Amniotic epithelial cell (primary cell): ENCODE measurements at places on chromosomes 7 and 10.

- no peak for DNase-seq
Observed at GRCh38 chr7:571718-572415, 52.2 kb upstream of the PDGFA start.

- DNase-seq, result no peak
Observed at GRCh38 chr10:107545717-107546116, 381.2 kb upstream of the SORCS1 start.

GRCh38 chr10:3486346-3487065, 298.5 kb downstream of the KLF6 start:
- peak; percentile 71 for DNase-seq

DNA sequence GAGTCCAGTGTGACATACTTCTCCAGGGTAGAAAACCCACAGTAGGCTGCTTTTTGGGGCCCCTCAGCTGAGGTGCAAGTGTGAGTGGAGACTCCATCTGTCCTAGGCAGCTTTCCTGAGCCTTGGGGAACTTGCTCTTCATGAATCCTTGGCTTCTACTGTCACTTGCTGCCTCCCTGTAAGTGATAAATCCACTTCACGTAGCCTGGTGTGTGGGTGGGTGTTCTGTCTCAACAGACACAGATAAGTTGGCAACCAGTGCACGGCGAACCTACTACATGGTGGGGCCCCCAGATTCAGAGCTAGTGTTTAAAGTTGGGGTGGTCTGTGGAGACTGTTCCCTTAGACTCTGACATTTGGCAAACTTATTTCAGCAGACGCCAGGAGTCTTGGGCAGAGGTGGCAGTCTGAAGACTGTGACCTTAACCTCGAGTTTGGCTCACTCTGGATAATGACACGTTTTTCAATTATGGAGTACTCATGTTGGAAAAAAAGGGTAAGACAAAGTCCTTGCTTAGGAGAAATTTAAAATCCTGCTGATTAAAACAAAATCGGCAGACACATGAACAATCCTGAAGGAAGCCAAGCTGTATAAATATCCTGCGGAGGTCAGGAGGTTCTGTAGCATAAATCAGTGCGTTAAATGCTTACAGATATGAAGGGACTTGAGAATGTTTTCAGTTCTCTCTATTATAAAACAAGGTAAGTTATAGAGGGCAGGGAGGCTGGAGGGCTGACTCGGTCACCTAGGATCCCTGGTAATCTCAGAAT, 376.9 kb downstream of the PHTF2 start:
- DNase-seq, result no peak

- DNase-seq, result peak; percentile 7
Observed at GRCh38 chr10:97007417-97007816, 175.3 kb downstream of the LCOR start.

- DNase-seq, result peak; percentile 31
Observed at GRCh38 chr7:40000734-40001315, 50.8 kb downstream of the CDK13 start.

DNA sequence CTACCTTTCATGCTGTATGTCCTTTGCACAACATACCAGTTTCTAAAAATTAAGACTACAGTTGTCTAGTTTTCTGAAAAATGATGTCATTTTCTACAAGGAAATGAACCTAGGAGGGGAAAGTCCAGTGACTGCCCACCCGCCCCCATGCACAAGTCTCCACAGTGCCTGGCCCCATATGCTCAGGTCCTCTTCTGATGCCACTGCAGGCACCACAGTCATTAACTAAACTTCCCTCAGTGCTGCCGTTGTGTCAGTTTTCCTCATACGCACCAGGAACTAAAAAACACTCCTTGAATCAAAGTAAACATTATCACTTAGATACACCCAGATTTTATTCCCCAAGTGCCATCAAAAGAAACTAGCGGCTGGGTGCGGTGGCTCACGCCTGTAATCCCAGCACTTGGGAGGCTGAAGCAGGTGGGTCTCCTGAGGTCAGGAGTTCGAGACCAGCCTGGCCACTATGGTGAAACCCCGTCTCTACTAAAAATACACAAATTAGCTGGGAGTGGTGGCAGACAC, 6.9 kb upstream of the TNS3 start:
- no peak for DNase-seq

GRCh38 chr10:112678581-112678980, 231.6 kb downstream of the VTI1A start:
- DNase-seq, result no peak

GRCh38 chr7:132023466-132023865, 467.0 kb upstream of the PODXL start:
- DNase-seq, result no peak

- DNase-seq, result peak; percentile 95
Observed at GRCh38 chr7:24862461-24862860, 105.2 kb upstream of the GSDME start.

DNA sequence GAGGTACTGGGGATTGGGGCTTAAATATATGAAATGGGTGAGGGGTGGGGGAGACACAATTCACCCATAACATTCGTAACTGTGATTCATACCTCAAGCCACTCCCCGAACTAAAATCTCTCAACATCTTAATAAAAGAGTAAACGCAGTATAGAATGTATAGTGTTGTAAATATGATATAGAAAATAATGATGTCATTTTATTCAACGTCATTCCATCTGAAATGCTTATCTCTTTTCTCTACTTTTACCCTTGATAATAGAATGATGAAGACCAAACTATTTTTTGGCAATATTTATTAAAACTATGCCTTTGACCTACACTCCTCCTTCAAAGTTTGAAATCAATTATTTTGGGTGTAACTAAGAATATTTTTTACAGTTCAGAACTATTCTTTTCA, 36.4 kb downstream of the FRA10AC1 start:
- no peak for DNase-seq

- DNase-seq, result peak; percentile 57
Observed at GRCh38 chr10:78255214-78255613, 221.6 kb downstream of the RPS24 start.

- DNase-seq, result no peak
Observed at GRCh38 chr7:122965306-122965705, 30.2 kb downstream of the TAS2R16 start.

- DNase-seq, result peak; percentile 65
Observed at GRCh38 chr10:75971402-75972211, 540.2 kb downstream of the LRMDA start.

- no peak for DNase-seq
Observed at GRCh38 chr7:74223711-74224510, 14.1 kb downstream of the LAT2 start.

DNA sequence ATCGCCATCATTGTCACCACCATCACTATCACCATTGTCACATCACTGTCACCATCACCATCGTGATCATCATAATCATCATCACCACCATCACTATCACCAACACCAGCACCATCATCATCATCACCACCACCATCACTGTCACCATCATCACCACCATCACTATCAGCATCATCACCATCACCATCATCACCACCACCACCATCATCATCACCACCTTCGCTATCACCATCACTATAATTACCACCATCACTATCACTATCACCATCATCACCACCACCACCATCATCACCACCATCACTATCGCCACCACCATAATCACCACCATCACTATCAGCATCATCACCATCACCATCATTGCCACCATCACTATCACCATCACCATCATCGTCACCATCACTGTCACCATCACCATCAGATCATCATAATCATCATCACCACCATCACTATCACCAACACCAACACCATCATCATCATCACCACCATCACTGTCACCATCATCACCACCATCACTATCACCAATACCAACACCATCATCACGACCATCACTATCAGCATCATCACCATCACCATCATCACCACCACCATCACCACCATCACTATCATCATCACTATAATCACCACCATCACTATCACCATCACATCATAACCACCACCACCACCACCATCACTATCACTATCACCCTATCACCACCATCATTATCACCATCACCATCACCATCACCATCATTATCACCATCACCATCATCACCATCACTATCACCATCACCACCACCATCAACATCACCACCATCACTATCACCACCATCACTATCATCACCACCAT, 6.0 kb upstream of the GNA12 start:
- DNase-seq, result no peak

DNA sequence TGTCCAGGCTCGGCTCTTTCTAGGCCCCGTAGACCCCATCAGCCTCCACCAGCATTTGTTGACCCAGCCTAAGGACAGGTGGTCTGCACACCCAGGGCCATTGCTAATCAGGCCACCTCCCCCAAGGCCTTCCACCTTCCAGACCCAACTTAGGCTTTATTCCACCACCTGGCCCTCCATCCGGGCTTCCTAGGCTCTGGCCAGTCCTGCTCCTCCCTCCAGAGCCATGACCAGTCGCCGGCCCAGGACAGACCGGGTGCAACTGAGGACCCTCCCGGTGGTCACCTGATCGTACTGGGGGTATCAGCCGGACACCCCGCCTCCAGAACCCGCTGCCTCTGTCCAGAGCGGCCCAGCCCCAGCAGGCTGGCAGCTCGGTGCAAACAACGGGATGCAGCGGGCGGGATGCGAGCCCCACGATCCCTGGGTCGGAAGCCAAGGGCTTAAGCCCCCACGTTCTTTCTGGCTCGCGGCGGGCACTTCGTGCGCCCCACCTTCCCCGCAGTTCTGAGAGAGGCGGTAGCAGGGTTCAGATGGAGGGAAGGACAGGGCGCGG, 545 bp downstream of the NACAD start:
- DNase-seq, result no peak

GRCh38 chr10:114320249-114321116, 81.4 kb downstream of the VWA2 start:
- DNase-seq, result peak; percentile 33

DNA sequence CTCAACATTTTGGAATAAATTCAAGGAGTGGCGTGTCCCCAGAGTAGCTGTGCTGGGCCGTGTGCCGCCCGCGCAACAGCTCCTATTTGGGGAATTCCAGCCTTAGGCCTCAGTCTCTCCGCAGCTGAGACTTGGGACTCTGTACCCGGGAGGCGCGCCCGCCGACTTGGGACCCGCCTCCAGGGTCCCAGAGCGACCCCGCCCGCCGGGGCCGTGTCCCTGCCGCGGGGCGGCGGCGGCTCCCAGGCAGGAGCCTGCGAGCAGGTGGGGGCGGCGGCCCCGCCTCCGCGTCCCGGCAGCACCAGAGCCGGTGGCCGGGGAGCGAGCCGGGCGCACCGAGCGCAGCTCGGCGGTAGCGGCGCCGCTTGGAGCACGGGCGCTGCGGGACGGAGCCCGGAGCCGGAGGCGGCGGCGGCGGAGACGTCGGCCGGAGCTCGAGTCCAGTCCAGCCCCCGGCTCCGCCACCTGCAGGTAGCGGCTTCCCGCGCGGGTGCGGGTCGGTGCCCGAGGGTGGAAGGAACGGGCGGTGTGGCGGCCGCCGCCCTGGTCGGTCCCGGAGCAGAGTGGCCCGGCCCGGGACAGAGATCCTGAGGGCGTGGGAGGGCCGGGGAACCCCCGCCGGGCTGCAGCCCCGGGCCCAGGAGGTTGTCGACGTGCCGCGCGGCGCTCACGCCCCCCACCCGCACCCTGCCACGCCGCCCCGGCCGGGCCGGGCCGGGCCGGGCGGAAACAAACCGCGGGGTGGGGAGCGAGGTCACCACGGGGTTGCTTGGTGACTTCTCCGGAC, at the start of gene WIPF3:
Gene WIPF3, plus strand, starts transcription at position 301 of the 787 bp plus-strand sequence. CDS start 28,217 bp downstream, outside the sequence.
- no peak for DNase-seq

DNA sequence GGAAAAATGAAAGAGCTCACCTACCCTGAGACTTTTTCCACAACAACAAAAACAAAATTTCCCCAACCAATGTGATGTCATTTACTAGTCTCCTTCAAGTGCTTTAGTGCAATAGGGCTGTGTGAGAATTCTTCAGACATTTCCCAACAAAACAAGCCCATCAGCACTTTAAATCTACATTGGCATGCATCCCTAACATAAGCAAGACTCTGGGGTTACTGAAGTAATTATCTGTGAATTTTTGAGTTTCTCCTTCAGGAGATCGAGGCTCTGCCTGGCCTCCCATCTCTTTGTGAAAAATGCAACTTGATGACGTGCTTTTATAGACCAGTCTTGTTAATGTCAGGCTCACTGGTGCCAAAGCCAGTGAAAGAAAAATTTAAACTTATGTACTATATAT, 255.6 kb downstream of the GFRA1 start:
- DNase-seq, result no peak

GRCh38 chr10:122236690-122237306, 34.3 kb upstream of the BTBD16 start:
- DNase-seq, result no peak

GRCh38 chr10:45495438-45496152, 121.6 kb downstream of the ALOX5 start:
- DNase-seq, result peak; percentile 47

- DNase-seq, result peak; percentile 70
Observed at GRCh38 chr7:107387573-107388219, 82.2 kb upstream of the GPR22 start.

DNA sequence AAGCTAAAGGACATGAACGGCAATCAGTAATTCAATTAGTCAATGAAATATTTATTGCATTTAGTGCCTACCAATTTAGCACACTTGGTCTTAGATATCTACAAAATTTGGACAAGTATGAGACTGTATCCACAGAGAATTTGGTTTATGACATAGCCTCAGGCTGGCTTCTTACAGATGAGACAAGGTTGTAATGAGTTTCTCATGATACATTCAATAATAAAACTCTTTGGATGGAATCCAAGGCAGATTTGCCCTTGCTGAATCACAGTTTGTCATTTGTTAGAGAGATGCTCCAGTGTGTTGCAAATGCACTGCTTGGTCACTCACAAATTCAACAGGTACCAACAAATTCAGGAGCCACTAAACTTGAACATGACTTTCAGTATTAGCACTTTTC, 162.5 kb downstream of the GPR37 start:
- no peak for DNase-seq

DNA sequence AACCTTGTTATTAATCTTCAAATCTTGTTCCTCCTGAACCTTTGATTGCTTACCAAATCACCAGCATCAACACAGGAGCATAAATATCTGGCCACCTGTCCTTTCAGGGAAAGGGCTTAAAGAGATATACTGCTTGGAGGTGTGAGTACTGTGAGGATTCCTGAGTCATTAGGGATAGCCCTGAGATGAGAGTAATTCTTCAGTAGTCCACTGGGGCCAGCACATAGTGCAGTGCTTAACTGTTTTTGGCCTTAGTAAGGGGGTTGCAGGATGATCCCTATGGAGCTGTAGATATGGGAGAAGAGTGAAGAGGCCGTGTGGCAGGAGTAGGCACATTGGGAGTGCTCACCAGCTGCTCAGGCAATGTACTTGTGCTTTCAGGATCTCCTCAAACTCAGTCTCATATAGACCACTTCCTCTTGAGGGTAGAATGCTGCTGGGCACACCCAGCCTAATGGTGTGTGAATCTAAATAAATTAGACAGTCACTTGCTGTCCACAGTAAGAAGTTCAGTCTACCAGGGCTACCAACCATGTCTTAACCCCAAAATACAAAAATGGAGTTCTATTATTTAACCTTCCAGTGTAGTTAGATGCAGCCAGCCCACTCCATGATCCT, 26.5 kb upstream of the GPR141 start:
- DNase-seq, result no peak

DNA sequence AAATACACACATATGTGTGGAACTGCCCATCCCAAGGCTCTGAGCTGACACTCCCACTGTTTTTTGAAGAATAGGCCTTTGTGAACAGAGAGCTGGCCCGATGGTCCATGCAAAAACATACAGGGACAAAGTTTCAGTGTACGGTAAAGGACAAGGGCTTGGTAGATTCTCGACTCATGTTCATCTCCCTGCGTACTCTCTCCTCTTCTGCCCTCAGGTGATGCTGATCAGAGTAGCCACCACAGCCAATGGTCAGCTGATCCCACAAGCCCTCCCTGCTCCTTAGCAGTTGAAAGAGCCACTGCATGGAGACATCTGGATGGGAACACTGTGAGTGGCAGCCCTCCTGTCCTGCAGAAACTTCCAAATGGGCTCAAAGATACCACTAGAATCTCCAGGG, 23.1 kb upstream of the C10orf71 start:
- DNase-seq, result no peak
